Stimulated activated CD8-positive, alpha-beta memory T cell treated with anti-CD3 and anti-CD28 coated beads, Interleukin-7, amount 100 ng/mL, for 24 hours (primary cell): ENCODE measurements at places on chromosomes 6 and 20.

GRCh38 chr20:4099905-4100675, 84.7 kb upstream of the RNF24 start:
- no peak for DNase-seq

DNA sequence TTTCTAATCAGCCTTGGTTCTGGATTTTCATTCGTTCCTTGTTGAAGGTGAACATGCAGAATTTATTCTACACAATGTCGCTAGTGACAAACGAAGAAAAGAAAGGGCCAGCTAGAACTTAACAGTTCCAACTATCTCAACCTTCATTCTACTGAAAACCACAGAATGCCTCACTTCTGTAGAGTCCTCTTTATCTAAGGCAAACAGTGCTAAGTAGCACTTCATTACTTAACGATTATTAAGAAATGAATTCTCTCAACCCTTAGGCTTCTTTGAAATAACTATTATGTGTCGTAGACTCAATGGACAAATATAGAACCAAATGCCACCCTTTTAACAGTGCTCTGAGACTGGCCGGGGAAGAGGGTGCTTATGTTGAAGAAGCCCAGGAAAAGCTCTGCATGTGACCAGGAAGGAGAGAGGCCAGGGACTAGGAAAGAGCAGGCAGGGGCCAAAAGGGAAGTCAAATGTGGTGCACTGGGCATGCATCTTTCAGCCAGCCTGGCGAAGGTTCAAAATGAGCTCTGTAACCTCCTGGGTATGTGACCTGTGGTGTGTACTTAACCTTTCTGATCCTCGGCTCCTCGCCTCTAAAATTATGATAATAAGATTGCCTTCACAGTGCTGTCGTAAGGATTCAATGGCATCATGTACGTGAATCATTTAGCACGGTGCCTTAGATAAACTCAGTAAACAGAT, 55.4 kb upstream of the BMP2 start:
- DNase-seq: no peak

DNA sequence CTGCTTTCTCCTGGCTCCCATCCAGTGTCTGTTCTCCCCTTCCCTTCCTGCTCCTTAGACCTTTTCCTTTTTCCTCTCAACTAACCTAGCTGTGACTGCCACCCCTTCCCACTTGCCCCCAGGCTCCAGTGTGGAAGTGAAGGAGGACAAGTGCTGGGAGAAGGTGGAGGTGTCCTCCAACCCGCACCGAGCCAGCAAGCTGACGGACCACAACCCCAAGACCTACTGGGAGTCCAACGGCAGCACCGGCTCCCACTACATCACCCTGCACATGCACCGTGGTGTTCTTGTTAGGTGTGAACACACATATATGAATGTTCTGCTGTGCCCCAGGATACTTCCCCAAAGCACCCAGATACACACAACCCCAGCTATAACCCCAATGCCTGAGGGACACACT, 18.5 kb downstream of the CUL9 start:
- no peak for DNase-seq

DNA sequence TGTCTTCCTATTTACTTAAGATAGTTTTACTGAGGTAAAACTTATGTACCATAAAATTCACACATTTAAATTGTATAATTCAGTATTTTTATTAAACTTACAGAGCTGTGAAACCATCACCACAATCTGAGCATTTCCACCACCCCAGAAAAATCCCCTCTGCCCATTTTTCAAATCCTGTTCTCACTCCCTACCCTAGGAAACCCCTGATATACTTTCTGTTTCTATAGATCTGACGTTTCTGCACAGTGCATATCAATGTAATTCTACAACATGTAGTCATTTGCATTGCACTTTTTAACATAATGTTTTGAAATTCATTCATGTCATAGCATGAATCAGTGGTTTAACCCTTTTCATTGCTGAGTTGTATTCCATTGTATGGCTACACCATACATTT, 96.7 kb upstream of the OPRM1 start:
- no peak for DNase-seq

GRCh38 chr6:62974452-62974851, 236.8 kb upstream of the FKBP1C start:
- no peak for DNase-seq

DNA sequence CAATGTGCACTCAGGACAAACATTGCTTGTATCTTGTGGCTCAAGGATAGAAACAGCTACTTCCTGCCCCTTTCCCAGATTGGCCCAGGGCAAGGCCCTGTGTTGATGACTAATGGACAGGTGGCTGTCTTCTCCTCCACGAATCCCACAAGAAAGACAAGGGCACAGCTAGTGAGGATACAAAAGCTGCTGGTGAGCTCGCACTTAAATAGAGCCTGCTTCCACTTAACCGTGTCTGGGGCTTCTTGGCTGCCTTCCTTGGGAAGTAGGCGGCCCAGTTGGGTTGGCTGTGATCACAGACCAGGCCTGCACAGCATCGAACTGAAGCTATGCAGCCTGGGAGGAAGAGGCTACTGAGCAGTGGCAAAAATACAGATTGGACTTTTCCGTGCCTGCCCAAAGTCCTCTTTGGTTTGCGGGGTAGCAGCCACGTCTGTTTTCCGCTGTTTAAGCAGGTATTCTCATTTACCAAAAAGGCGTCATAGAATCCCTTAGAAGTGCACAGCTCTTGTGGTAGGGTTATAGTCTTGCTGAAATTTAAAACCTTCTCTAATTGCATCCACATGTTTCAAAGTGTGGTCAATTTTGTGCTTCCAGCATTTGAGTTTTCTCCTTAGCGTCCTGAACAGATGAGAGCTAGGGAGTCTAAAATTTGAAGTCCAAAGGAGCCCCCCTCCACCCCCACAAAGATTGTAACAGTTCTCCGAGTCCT, 23.0 kb upstream of the NAA20 start:
- DNase-seq: no peak

GRCh38 chr20:51428401-51429143, 113.9 kb downstream of the NFATC2 start:
- DNase-seq: no peak

- no peak for DNase-seq
These were observed 74.5 kb upstream of the MRPS10 start for GRCh38 chr6:42292004-42292740.

- DNase-seq: no peak
These were observed 198.1 kb upstream of the SGK1 start for GRCh38 chr6:134515986-134516385.

DNA sequence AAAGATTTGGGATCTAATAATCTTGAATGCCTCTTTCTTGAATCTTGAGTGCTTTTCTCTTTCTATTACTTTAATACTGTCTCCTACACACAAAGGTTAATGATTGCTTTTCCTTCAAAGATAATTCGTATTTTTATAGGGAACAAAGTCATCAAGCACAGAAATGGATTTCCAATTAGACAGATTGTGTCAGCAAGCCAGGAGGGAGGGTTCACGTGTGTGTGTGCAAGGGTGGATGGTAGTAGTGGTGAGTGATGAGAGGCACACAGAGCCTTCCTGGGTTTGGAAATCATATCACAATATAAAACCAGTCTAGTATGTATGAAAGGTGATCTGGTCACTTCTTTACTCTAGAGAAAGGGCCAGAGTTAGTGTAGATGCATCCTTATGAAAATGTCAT, 51.2 kb upstream of the NEDD9 start:
- DNase-seq: no peak
